Aorta (tissue), 5 donors: ENCODE measurements at places on chromosomes 7 and 10. TPM values are rescaled to one million over a fixed set of nuclear protein-coding genes. Genes with fewer than 3 reads are reported as not detected.

- H3K27ac ChIP-seq = peak overlapping the region; percentile 68
- no peak for DNase-seq
- H3K36me3 ChIP-seq = no peaks in the 10 kb centered on the region
- H3K4me3 ChIP-seq = no peak overlapping the region
- H3K4me1 ChIP-seq = no peaks in the 10 kb centered on the region
- no peaks in the 10 kb centered on the region for H3K27me3 ChIP-seq
Observed at GRCh38 chr10:110637558-110638053, 6.5 kb upstream of the RBM20 start.

The CCNJ gene
- 2.2 TPM for polyA plus RNA-seq

The CHAT gene
- polyA plus RNA-seq = not detected

- no peak overlapping the region for H3K27ac ChIP-seq
- H3K27me3 ChIP-seq = no peaks in the 10 kb centered on the region
- no peak for DNase-seq
- no peak overlapping the region for H3K4me3 ChIP-seq
- H3K36me3 ChIP-seq = no peaks in the 10 kb centered on the region
- H3K4me1 ChIP-seq = no peaks in the 10 kb centered on the region
Observed at GRCh38 chr7:130611218-130611617, 57.3 kb downstream of the COPG2 start.

DNA sequence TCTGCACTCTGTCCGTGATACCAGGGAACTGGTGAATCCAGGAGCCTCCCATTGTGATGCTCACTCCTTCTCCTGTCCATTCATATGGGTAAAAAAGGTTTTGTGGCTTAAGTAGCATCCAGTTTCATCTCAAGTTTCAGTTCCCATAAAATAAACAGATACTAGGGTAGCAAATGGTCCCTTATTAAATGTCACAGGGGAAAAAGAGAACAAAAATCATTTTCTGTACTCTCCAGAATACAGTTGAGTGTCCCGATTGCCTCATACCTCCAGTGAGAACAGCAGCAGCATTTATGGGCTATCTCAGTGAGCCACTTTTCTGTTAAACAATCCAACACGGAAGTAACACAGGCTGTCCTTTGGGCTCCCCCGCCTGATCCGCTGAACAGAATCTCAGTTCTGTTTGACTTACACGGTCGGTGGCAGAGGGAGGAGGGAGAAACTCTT, 179.6 kb downstream of the CELF2 start:
- H3K4me3 ChIP-seq = no peak overlapping the region
- H3K27me3 ChIP-seq = no peaks in the 10 kb centered on the region
- H3K4me1 ChIP-seq = no peaks in the 10 kb centered on the region
- no peak overlapping the region for H3K27ac ChIP-seq
- H3K36me3 ChIP-seq = no peaks in the 10 kb centered on the region

GRCh38 chr10:132893090-132893489, 49.3 kb downstream of the CFAP46 start:
- H3K36me3 ChIP-seq = no peaks in the 10 kb centered on the region
- H3K4me1 ChIP-seq = no peaks in the 10 kb centered on the region
- H3K4me3 ChIP-seq = no peak overlapping the region
- H3K27ac ChIP-seq = no peak overlapping the region

DNA sequence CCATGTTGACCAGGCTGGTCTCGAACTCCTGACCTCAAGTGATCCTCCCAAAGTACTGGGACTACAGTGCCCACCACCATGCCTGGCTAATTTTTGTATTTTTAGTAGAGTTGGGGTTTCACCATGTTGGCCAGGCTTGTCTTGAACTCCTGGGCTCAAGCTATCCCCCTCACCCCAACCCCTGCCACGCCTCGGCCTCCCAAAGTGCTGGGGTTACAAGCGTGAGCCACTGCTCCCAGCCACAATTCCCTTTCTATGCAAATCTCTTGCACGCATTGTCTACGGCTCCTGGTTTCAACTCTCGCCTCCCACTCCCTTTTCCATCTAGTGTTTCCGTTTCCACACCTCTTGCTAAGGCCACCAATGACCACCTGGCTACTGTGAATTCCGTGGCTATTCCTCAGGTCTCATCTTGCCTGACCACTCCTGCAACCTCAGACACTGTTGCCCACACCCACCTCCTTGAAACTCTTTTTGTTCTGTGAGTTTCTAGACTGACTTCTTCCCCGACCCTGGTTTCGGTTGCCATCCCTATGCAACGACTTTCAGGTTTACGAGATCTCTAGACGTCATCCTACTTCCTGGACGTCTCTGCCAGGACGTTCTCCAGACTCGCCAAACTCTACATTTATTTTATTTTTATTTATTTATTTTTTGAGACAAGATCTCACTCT, 3.4 kb downstream of the CLDN3 start:
- H3K4me3 ChIP-seq = no peak overlapping the region
- H3K36me3 ChIP-seq = no peaks in the 10 kb centered on the region
- H3K4me1 ChIP-seq = no peaks in the 10 kb centered on the region
- no peaks in the 10 kb centered on the region for H3K27me3 ChIP-seq
- DNase-seq = peak; percentile 42
- H3K27ac ChIP-seq = no peak overlapping the region

GRCh38 chr10:20647756-20648155, 249.4 kb downstream of the NEBL start:
- no peak for DNase-seq
- no peak overlapping the region for H3K27ac ChIP-seq
- H3K36me3 ChIP-seq = no peaks in the 10 kb centered on the region
- no peaks in the 10 kb centered on the region for H3K4me1 ChIP-seq
- no peaks in the 10 kb centered on the region for H3K27me3 ChIP-seq
- no peak overlapping the region for H3K4me3 ChIP-seq

The FKBP6 gene
- polyA plus RNA-seq = 0.10 TPM

DNA sequence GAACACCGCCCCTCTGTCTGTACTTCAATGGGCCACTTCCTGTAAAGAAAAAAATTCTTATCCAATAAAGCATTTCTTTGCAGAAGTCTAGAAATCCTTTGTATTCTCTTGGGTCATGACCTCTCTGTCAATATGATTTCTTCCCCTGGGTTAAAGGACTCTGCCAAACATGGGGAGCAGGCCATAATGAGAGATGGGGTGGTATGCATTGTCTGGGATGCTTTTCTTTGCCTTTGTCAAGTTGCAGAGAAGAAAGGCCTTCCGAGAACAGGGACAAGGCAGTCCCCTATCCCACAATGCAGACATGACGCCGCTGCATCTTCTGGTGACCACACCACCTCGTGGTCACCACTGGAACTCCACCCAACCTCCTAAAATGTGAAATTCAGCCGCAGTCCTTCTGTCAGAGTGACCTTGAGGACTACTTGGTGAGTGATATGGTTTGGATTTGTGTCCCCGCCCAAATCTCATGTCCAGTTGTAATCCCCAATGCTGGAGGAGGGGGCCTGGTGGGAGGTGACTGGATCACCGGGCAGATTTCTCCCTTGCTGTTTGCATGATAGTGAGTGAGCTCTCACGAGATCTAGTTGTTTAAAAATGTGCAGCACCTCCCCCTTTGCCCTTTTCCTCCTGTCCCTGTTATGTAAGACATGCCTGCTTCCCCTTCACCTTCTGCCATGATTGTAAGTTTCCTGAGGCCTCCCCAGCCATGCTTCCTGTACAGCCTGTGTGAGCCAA, 15.2 kb upstream of the FRMPD2 start:
- H3K4me3 ChIP-seq = no peak overlapping the region
- H3K4me1 ChIP-seq = no peaks in the 10 kb centered on the region
- no peak overlapping the region for H3K27ac ChIP-seq
- DNase-seq = peak; percentile 77
- H3K36me3 ChIP-seq = no peaks in the 10 kb centered on the region

DNA sequence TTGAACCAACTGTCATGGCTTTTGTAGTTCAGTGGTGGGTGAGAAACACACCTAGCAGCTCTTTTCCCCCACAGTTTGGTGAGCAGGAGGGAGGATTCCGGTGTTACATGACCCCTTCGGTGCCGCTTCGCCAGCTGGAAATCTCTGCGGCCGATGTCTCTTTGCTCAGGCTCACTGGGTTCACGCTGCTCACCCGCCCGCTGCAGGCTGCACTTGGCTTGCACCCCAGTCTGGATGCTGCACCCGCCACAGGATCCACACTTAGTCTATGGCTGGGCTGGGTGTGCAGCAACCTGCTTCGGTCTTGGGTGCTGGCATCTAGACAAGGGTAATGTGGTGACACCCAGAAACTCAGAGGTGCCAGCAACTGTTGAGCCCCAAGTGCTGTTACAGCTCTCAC, 191.8 kb downstream of the PON1 start:
- no peak overlapping the region for H3K4me3 ChIP-seq
- no peaks in the 10 kb centered on the region for H3K27me3 ChIP-seq
- H3K4me1 ChIP-seq = no peaks in the 10 kb centered on the region
- DNase-seq = no peak
- no peak overlapping the region for H3K27ac ChIP-seq

DNA sequence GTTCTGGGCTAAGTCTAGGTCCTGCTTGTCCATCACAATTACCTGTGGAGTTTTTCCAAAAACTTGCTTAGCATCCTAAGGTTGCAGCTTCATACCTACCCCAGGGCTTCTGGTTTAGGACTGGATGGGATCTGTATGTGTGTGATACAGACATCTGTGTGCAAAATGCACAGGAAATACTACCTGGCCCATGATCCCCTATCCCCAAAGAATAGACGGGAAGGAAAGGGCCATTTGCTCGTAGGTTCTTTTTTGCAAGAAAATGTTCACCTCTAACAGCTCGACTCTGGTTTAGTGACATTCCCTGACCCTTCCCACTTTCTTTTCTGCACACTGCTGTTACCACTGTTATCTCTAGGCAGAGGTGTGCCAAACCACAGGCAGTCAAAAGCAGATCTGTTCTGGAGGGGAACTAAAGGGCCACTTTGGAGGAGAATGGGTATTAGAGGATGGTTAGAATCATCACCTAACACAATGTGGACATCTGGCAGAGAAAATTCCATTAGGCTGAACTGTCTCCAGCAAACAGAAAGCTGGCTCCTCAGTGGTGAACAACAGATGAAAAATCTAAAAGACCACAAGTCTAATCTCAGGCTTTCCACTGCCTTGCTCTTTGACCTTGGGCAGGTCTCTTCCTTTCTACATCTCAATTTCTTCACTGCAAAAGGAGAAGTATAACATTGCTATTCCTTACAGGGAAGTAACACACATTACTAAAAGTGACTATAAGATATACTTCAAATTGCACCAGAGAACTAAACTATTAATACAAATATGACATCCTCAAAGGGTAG, 107.4 kb downstream of the UBE2H start:
- H3K27ac ChIP-seq = peak overlapping the region; percentile 88
- H3K27me3 ChIP-seq = no peaks in the 10 kb centered on the region
- no peaks in the 10 kb centered on the region for H3K36me3 ChIP-seq
- DNase-seq = no peak
- H3K4me1 ChIP-seq = peaks cover 11% of the 10 kb centered on the region

DNA sequence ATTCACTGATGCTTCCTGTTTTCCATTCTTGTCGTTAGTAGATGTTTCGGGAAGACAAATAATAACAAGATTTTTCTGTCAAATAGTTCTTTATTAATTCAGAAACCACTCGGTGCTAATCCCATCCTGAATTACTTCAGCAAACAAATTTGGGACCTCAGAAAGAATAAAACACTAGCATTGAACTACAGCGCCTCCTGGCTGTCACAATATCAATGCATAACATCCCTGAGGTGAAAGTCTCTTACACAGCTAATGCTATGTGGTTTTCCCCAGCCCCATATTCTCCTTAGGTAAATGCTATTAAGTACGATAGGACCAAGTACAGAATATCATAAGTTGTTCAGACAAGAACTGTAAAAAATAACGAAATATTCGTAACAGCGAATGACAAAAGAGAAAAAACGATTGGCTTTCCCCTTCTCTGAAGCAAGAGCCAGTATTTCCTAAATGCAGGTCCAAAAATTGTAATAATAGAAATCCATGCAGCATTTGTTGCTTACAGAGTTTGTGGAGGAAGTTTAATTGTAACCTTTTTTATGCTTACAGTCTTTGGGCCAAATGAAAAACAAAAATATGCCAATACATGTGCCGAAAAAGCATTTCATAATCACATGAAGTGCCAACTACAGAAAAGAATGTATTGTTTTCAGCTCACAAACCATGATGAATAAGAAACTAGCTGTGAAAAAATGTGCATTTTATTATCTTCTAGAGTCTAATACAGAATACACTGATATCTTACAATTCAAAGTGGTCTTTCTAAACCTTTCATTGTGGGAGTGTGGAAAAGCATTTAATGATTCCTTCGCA, 47.3 kb downstream of the MYPN start:
- no peaks in the 10 kb centered on the region for H3K27me3 ChIP-seq
- no peaks in the 10 kb centered on the region for H3K36me3 ChIP-seq
- peaks cover 3% of the 10 kb centered on the region for H3K4me1 ChIP-seq

The ARPC1A gene
- polyA plus RNA-seq = 227 TPM

GRCh38 chr10:794382-794956, 105.0 kb upstream of the DIP2C start:
- no peak for DNase-seq
- no peak overlapping the region for H3K27ac ChIP-seq

GRCh38 chr7:125934539-125934938, 1004.9 kb upstream of the POT1 start:
- H3K27me3 ChIP-seq = no peaks in the 10 kb centered on the region
- no peaks in the 10 kb centered on the region for H3K4me1 ChIP-seq
- H3K4me3 ChIP-seq = no peak overlapping the region
- no peak overlapping the region for H3K27ac ChIP-seq
- no peaks in the 10 kb centered on the region for H3K36me3 ChIP-seq

The GIMAP8 gene
- polyA plus RNA-seq = 1.6 TPM
